Effector memory CD8-positive, alpha-beta T cell (primary cell): ENCODE measurements at places on chromosomes 6 and 20.

- no peak for DNase-seq
Observed at GRCh38 chr6:36818756-36819155, 20.5 kb downstream of the CPNE5 start.

DNA sequence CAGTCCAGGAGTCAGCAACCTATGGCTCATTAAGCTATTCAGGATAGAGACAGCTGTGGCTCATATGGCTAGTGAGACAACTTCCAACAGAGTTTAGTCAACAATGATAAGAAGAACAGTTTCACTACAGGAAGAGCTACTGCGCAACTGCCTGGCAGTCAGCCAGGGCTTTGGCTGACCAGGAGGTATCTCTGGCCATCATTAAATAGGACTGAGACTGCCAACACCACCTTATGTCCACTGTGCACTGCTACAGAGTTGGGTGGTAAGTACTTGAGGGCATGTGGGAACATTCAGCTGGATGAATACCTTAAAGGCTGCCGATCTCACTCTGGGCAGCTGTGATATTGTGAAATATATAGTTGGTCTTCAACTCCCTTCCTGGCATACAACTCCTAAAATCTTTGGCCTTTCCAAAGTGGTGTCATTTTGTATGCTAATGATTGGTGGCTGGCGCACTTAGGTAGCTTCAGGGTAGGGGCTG lies 52.2 kb upstream of the FAM83C start:
- no peak for DNase-seq

- DNase-seq = no peak
Observed at GRCh38 chr6:22473991-22474682, 95.2 kb upstream of the HDGFL1 start.

GRCh38 chr6:26493258-26493657 lies 6.8 kb upstream of the BTN1A1 start:
- DNase-seq = no peak

- no peak for DNase-seq
Observed at GRCh38 chr20:20548527-20549266, 163.7 kb downstream of the RALGAPA2 start.

DNA sequence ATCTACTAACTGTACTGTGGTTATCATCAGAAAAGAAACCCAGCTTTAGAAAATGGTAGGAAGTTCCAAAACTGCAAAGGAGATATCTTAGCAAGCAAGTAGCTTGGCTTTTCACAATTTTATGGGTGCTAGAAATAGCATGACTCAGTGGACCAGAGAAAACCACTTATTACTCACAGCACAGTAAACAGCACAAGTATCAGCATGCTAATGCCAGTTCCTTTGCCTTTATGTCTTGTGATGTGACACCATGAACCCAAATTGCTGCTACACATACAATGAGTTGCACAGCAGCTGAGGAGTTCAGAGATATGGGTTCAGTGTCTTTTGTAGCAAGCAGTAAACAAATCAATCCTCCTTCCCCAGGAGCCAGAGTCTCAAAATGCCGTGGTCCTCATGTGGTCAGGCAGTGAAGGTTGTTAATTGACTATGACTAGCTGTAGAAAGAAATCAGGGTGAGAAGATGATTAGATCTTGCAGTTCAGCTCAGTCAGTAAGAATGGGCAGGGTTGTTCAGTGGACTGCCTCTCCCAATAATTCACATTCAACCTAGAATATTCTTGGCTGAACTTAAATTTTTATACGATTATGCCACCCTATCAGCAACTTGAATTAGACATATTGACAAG lies 73.3 kb downstream of the OPRM1 start:
- no peak for DNase-seq

- DNase-seq = no peak
Observed at GRCh38 chr20:14568701-14569100, 231.3 kb upstream of the FLRT3 start.

- DNase-seq = no peak
Observed at GRCh38 chr6:6918216-6918983, 189.4 kb upstream of the RREB1 start.

DNA sequence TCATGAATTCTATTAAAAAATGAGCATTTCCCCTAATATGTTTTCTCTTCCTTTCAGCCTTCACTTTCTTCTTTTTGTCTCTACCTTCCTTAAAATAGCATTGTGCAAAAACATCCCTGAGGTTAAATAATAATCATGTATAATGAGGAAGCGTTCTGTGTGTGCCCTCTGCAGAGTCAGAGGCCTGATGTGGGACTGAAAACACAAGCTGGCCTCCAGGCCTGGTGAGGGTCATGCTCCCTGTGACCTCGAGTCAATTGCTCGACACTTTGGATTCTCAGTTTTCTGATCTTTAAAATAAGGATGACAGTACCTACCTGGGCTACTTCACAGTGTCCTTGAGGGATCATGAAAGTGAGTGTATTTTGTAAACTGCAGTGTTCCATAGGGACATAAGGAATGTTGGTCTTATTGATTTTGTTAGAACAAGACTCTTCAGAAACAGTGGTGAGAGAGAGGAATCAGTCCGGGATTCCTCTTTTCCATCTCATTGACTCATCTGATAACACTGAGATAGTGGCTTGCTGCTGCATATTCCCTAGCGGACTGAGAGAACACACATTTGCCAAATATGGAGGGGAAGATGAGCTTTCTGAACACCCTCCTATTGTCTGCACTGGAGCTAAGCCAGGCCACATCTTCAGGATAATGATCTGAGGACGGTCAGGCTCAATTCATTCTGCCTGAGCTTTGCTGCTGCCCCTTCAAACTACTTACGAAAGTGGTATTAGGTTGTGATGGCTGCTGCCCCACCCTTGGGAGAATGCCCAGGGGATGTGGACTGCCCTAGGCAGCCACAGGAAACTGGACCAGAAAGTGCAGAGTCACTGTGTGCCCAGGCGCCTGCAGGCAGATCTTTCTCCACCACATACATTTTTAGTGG lies 39.6 kb upstream of the PDE7B start:
- no peak for DNase-seq

GRCh38 chr6:155066921-155067680 lies 72.0 kb downstream of the TIAM2 start:
- DNase-seq = no peak

DNA sequence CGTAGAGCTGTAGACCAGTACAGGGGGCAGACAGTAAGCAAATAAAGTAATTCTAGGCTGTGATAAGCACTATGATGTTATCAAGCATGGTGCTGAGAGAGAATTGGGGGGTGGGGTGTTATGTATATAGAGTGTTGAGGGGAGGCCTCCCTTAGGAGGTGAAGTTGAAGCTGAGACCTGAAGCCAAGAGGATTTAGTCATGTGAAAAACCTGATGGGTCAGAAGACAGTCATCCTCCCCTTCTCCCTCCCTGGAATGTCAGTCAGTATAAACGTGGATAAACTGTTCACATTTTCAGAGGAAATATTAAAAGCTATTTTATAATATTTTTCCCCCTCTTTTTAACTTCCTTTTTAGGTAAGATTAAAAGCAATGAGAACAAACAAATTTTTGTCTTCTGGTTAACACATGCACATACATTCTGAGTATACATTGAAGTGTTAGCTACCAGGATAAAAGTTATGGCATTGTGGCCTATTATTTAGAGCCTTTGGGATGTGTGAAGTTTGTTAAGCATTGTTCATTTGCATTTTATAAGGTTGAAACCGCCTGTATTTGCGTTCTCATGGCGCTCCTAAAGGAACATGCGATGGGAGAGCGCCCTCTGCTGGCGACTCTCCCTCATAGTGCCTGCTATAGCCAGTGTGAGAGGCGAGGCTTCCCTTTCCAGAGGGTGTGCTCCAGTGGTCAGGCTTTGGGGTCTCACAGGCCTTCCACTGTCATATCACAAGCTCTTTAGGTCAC lies 35.4 kb upstream of the MAPK13 start:
- DNase-seq = peak; percentile 77

DNA sequence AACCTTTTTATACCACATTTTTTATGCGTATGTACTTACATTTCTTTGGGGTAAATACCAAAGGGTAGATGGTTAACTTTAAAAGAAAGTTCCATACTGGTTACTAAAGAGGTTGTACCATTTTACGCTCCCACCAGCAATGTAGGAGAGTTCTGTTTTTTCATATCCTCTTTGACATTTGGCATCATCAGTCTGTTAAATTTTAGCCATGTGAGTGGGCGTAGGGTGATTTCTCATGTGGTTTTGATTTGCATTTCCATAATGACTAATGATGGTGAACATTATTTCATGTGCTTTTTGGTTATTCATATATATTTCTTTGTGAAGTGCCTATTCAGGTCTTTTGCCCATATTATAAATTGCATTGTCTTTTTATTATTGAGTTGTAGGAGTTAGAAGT lies 194.2 kb downstream of the PRL start:
- no peak for DNase-seq

DNA sequence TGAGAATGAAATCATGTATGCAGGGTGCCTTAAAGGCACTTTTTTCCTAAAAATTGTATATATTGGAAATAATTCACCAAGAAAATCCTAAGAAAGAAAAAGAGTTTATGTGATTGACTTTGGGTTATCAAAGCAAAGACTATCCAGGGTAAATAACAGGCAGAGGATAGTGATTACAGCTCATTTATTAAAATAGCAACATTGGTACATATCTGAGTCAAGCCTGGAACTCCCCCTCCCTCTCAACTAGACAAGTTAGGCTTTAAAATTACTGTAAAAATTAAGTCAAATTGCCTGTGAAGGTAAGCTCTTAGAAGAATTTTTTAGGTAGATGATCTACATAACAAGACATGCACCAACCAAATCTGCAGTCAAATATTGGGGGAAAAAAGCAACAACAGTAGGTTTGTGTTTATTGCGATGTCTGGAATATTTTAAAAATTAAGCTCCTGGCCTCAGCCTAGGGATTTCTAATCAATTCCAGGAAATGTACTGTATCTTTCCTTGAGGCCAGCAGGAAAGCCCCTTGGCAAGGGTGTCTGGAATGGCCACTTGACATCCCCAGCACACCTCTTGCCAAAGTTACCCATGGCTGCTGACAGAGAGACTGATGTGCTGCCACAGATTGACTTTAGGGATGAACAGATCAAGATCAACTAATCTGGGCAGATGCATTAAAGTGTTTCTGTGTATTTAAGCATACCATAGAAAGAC lies 31.2 kb upstream of the HBS1L start:
- no peak for DNase-seq

DNA sequence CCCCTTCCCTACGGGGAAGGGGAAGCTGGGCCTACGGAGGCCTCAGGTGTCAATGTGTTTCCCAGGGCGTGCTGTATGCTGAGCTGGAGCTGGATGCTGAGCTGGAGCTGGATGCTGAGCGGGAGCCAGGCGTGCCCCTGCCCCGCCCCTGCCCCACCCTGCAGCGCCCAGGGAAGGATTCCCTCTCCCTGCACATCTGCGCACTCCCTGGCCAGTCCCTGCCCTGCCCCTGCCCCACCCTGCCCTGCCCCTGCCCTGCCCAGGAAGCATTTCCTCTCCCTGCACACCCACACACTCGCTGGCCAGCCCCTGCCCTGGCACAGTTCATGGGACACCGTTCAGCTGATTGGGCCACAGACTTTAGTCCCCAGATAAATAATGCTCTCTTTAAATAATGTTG lies 196.8 kb downstream of the SMOC2 start:
- DNase-seq = no peak

- no peak for DNase-seq
Observed at GRCh38 chr6:139380611-139381010, 6.2 kb upstream of the CITED2 start.

DNA sequence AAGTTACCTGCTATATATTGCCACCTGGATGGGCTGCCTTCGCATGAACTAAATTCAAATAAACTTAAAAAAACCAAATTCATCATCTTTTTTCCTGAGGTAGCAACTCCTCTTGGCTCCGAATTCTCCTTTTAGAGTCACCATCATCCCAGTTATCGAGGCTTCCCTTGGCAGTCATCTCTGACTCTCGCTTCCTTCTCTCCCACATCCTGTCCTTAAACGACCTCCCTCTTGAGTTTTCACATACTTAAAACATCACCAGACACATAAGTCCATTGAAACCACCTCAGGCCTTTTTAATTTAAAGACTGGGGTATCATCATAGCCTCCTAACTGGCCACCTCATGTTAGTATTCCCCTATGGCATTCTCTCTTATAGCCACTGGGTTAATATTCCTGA lies 296.1 kb upstream of the FLRT3 start:
- no peak for DNase-seq

GRCh38 chr6:148166339-148166968 lies 176.2 kb upstream of the SASH1 start:
- no peak for DNase-seq

GRCh38 chr6:37059344-37060194 lies 54.1 kb downstream of the FGD2 start:
- DNase-seq = no peak

DNA sequence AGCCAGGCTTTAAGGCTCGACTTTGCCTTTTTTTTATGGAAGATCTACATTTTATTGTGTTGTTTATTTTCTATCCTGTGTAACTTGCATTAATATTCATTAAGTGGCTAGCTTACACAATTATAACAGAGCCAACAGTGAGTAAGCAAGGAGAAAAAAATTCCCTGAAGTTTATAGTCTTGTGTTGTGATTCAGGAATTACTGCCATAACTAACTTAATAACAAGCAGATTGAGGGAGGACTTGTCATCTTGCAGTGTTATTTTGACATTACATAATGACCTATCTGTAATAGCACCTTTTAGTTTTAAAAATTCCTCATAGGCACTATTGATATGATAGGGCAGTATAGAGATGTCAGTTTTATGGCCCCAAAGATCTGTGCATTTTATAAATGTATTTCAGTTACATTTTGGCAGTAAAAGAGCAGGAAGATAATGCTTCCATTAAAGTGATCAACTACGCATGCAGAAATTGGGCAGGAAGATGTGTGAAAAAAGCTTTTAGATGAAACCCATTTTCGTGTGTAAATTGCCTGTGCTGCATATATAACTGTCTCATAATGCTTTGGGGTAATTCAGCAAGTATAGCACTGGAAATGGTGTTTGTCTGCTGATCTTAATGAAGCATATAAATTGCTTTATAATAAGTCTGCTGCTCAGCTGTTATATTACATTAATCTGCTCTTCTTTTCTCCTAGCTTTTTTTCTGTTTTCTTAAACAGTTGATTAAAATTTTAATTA lies 123.0 kb downstream of the SMAP1 start:
- no peak for DNase-seq

DNA sequence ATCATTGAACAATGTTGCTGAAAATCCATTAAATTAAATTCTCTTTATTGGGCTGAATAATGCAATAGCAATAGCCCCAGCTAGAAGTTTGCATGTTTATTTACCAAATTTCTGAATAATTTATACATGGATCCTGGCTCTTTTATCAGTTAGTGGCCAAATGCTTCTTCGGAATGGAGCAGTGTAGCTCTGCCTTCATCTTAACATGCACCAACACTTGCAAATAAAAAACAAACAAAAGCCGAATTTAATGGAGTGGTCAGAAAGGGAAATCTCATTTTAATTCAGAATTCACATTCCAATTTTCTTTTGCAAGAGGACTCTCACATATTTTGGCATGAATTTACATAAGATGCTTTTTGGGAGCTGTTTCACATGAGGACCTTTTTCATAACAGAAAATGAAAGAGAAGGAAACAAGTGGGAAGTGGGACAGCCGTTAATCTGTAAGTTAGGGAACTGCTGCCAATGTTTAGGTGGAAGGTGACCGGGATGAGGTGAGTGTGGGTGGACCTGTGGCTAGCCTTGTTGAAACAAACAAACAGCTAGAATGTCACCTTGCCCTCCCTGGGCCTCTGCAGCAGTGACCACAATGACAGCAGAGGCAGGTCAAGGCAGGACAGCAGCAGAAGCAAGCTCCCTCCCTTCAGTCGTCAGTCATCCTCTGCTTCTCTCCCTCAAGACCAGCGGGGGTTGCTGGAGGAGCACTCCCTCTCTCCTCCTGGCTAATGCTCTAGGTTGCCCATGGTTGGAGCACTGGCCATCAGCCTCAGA lies 73.2 kb downstream of the INSM1 start:
- DNase-seq = no peak

- DNase-seq = no peak
Observed at GRCh38 chr6:46583081-46583480, 69.5 kb downstream of the CYP39A1 start.

- DNase-seq = no peak
Observed at GRCh38 chr6:22343864-22344263, 47.0 kb upstream of the PRL start.
